ENCODE measurements at places on chromosomes 7 and 10. TPM values are rescaled to one million over a fixed set of nuclear protein-coding genes. Genes with fewer than 3 reads are reported as not detected.

DNA sequence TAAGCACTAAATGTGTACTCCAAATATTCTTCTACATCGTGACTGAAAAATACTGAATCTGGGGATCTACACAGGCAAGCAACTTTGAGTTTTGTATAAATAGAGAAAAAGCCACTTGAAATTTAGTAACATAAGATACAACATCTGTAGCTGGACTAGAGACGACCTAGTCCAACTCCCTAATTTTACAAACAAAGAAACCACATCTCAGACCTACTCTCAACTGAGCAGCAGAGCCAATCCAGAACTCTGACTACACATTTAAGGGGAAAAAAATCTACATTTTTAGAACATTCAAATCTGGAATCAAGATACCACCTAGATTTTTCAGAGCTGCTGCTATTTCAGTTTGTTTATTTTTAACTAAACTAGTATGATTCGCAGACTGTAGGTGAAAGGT lies 88.9 kb downstream of the CABCOCO1 start:
- no peak for DNase-seq

GRCh38 chr10:17617031-17617911 lies at the start of gene HACD1:
TSS of gene HACD1 (minus strand) at chr10:17617374. CDS start at chr10:17617339, 35 bp downstream.
- peak; percentile 68 for DNase-seq

GRCh38 chr10:59885430-59886134 lies 20.8 kb downstream of the CCDC6 start:
- DNase-seq, result no peak

GRCh38 chr7:74344132-74344496 lies 54.9 kb downstream of the CLIP2 start:
- DNase-seq, result no peak

DNA sequence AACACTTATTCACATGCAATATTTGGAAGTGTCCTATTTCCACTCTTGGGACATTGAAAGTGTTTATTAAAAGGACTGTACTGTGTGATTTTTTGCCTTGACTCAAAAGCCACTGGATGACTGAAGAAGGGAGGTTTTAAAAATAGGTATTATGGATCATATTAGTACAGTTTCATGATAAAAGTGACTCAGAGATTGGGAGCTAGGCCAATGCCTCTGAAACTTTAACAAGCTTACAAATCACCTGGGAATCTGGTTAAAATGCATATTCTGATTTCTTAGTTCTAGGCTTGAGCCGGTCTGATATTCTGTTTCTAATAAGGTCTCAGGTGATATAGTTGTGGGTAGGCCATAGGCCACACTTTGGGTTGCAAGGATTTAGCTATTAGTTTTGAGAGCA lies 191.2 kb downstream of the PLXDC2 start:
- DNase-seq, result no peak

- no peak for DNase-seq
These were observed 56.7 kb downstream of the OSBPL3 start for GRCh38 chr7:24923172-24923865.

The PBLD gene
- 0.34 TPM for total RNA-seq

The STYXL1 gene
- total RNA-seq, result 25.4 TPM

The HOXA6 gene
- 0.31 TPM for total RNA-seq

The ANKRD7 gene
- total RNA-seq, result 0.70 TPM

The MTURN gene
- 8.1 TPM for total RNA-seq

The FZD8 gene
- total RNA-seq, result 0.14 TPM

The GNGT1 gene
- not detected for total RNA-seq

Data from activated naive CD4-positive, alpha-beta T cell treated with anti-CD3 and anti-CD28 coated beads, Interleukin-2, amount 50 U/mL, for 72 hours (primary cell).